ENCODE measurements at places on chromosomes 16 and 17. TPM values are rescaled to one million over a fixed set of nuclear protein-coding genes. Genes with fewer than 3 reads are reported as not detected.

DNA sequence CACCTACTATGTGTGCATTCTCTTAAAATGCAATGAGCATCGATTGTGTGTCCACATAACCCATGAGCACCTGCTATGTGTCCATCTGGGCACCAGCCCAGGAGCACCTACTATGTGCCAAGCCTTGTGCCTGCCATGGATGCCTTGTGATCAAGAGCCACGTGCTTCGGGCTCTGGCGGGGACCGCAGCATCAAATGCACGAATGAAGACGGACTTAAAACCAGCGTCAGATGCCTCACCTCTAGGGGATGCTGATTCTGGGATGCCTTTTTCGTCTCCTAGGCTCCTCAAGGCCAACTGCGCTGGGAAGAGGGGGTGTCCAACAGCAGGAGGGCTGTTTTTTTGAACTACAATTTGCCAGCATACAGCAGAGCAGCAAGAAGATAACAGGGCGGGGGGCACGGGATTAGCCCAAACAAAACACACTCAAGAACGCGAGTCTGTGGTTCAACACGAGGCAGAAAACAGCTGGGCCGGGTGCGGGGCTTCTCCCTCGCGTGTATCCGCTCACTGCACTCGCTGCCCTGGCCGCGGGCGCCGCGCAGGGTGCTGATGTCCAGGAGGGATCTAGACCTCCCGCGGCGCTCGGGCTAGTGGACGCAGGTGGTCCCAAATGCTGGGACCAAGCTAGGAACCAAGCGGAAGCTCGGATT lies 1.2 kb upstream of the GLIS2 start:
- peak; percentile 59 for DNase-seq

- no peak for DNase-seq
Measured at GRCh38 chr17:80347536-80347935, 67.4 kb upstream of the ENDOV start.

The KCNJ12 gene
- polyA plus RNA-seq = 11.6 TPM

GRCh38 chr16:30760577-30761426 lies 1.1 kb downstream of the CFAP119 start:
- DNase-seq = no peak

The ROGDI gene
- 220 TPM for polyA plus RNA-seq

DNA sequence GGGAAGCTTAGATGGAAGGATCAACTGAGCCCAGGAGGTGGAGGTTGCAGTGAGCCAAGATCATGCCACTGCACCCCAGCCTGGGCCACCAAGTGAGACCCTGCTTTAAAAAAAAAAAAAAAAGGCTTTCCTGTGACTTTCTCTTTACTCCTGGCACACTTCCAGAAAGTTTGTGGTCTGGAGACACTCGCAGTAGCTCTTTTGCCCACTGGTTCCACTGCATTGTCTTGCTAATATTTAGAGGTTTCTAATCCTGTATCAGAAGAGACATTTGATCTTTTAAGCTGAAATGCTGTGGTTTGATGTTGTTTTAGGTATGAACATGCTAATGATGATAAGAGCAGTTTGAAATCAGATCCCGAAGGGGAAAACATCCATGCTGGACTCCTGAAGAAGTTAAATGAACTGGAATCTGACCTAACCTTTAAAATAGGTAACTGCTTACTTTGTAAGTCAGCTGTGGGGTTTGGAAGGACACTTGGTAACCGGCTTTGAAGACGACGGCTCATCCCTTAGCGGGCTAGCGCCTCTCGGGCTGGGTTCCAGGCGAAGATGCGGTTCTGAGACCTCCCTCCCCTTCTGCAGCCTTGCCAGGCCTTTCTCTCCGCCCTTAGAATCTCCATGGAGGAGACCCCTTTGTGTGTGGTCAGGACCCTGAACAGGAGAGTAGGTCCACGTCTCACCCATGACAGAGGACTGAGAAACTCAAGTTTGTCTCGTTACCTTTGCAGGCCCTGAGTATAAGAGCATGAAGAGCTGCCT lies 23.1 kb downstream of the NTAN1 start:
- no peak for DNase-seq

- DNase-seq = peak; percentile 27
Measured at GRCh38 chr16:71846431-71846830, 655 bp downstream of the ATXN1L start.

The RAMP2 gene
- polyA plus RNA-seq = 28.0 TPM

DNA sequence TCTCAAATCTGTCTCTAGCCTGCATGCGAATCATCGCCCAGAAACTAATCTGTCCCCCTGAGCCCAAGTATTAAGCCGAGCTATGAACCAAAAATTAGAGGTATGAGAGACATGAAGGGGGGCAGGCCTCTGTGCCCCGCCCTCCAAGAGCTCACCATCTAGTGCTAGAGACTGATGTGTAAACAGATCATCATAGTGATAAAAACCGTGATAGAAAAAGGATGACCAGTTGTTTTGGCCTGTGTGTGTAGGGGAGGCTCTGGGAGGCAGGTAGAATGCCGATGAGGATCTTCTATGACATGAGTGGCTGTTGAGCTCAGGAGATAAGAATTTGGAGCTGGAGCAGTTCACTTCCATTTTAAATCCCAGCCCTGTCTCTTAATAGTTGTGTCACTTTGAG lies 89.1 kb upstream of the TBX2 start:
- DNase-seq = no peak

- DNase-seq = no peak
Measured at GRCh38 chr17:65504141-65504540, 57.3 kb downstream of the AXIN2 start.

- no peak for DNase-seq
Measured at GRCh38 chr17:49509588-49509917, 14.5 kb downstream of the NGFR start.

DNA sequence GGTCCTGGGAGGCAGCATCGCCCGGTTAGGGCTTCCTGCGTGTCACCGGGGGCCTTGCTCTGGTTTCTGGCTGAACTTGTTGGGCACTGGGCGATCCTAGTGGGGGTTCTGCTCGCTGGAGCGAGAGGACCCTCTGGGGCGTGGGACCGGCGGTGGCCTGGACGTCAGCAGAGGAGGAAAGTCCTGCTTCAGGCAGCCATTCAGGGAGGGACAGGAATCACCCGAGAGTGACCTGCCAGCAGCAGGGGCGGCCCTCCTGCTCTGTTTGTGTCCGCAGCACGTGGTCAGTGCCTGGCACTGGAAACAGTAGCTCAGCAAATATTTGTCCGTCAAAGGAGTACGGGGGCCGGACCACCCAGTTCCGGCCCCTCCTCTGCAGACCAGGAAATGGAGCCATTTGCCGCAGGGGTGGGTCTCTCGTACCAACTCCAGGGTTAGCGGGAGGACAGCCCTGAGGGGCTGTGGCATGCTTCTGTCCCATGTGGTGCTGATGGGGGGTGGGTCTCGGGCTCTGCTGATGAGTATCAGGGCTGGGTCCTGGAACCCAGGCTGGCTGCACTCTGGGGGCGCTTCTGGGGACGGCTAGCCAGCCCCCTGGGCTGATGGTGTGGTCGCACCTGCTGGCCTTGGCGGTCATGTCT lies 48.3 kb downstream of the BAIAP2 start:
- DNase-seq = no peak

- DNase-seq = peak; percentile 35
Measured at GRCh38 chr17:16352303-16352666, 984 bp downstream of the CENPV start.

The PLXDC1 gene
- 6.3 TPM for polyA plus RNA-seq

- no peak for DNase-seq
Measured at GRCh38 chr16:16036359-16036792, 87.0 kb downstream of the ABCC1 start.

The EPX gene
- not detected for polyA plus RNA-seq

The SMIM22 gene
- polyA plus RNA-seq = 0.41 TPM

The CPHXL2 gene
- polyA plus RNA-seq = not detected

- peak; percentile 83 for DNase-seq
Measured at GRCh38 chr17:67431249-67432015, 54.4 kb downstream of the PITPNC1 start.

DNA sequence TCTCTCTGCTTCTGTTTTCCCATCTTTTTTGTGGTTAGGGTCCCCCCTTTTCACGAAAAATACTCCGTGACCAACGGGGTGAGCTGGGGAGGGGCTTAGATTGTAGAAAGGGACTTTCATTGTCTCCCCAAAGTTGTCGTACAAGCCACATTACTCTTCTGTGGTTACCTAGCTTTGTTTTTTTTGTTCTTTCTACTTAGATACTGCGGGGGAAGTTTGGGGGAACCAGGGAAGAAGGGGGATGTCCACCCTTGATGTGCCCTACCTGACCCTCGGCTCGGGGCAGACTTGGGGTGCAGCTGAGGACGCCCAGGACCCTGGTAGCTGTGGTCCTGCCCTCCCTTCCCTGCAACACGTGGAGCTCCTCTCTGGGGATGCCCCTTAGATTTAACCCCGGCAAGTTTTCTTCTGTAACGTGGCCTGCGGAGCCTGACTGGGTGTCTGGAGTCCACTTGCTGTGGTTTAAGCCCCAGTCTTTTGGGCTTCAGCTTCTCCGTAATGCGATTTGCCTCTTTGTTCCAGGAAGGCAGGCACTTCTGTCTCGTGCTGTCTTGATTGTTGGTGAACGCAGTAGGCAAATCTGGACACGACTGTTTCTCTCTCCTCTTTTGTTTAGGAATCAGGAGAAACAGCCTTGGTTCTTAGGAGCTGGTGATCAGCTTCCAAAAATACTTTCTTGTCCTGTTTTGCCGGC lies 892 bp downstream of the ABCC1 start:
- peak; percentile 48 for DNase-seq

DNA sequence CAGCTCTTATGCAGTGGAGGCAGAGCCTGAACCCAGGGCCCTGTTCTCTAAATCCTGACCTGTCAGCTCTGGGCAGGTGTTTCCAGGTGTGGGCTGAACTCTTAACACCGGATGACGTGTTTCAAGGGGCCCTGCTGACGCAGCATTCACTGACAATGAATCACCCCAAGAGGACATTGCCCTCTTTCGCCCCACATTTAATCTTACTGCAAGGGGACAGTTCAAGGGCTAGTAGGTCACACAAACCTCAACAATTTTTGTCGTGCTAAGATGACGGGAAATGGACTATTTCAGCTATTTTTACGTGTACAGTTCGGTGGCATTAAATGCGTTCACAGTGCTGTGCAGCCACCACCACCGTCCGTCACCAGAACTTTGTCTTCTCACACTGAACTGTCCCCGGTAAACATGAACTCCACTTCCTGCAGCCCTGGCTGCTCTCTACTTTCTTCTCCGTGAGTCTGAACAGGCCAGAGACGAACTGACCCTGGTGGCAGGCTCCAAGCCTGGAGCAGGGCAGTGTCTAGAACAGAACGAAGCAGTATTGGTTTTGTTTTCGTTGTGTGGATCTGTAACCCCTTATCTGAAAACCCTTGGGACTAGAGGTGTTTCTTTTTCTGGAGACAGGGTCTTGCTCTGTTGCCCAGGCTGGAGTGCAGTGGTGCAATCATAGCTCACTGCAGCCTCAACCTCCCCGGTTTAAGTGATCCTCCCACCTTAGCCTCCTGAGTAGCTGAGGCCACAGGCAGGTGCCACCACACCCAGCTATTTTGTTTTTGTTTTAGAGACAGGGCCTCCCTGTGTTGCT lies 88.4 kb upstream of the CIBAR2 start:
- no peak for DNase-seq

The GSE1 gene
- 64.9 TPM for polyA plus RNA-seq

DNA sequence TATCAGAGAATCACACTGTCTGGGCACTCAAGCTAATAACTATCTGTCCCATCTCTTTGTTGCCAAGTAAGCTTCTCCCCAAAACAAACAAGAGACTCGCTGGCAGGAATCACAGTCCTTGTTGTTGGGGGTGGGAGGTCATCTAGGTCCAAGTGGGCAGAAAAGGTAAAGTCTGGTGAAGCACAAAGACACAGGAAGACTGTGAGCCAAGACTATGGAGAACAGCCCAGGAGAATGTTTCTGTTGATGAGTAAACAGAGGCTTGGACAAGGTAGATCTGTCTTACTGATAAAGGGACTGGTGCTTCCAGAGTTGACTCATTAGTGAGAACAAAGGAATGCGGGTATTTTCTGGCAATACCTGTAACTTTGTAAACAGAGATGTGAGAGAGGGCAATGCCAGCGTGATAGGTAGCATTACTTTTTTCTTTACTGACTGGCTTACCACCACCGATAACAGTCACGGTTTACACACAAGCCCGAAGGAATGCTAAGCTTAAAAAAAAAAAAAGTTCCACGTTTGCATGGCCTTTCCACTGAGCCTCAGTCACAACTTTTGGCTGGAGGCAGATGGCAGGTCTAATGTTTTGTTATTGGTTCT lies 11.5 kb upstream of the MMD start:
- no peak for DNase-seq

DNA sequence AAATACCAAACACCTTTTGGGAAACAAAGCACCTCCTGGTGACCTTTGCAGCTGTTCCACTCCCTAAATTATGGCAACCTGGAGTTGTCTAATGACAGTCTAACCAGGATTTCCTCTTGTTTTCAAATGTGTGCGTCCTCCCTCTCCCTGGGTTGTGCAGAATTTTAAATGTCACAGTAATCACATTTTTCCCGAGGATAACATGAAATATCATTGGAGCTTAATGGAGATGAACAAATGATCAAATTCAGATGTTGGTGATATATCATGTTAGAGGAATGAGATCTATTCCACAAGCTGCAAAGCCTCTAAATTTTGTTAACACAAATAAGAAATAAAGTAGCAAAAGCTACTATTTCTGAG lies 86.9 kb upstream of the HLF start:
- no peak for DNase-seq

The HOXB9 gene
- polyA plus RNA-seq = not detected

DNA sequence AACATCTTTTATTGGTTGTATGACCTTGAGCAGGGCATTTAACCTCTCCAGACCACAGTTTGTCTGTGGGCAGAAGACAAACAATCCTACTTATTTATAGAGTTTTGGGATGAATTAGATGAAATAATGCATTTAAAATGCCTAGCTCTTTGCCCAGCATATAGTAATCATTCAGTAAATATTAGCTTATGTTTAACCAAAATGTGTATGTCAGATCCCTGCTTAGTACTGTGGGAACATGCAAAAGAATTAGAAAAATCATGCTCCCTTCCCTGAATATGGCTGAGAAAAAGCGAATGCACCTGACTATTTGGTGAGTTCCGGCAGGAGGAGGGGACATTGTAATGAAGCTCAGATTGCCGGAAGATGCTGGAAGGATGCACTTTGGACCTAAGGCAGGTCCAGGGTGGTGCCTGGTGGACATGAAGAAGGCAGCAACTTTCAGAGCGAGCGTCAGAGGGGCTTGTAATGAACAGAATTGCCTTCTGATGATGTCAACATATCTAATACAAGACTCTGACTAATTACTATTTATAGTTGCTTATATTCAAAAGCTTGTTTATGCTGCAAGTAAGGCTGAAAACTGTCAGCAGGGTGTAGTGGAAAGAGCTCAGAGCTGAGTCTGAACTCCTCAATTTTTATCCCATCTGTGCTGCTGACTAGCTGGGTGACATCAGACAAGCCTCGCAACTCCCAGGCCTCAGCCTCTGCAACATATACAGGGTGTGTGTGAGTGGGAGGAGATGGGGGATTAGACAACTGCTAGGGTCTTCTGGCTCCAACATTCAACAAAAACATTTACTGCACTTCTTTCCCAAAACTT lies 221.2 kb downstream of the PRKCA start:
- DNase-seq = no peak

The SMPD3 gene
- 2.8 TPM for polyA plus RNA-seq

GRCh38 chr16:23907903-23908302 lies 72.1 kb downstream of the PRKCB start:
- DNase-seq = no peak

The HBA1 gene
- polyA plus RNA-seq = not detected

Data from cardiac muscle cell (in vitro differentiated cells and primary cell).